ENCODE measurements at places on chromosomes 2 and 18.

- no peak for DNase-seq
- H3K27me3 ChIP-seq = no peaks in the 10 kb centered on the region
- no peak overlapping the region for H3K4me3 ChIP-seq
- H3K27ac ChIP-seq = no peak overlapping the region
- no peaks in the 10 kb centered on the region for H3K36me3 ChIP-seq
Measured at GRCh38 chr2:60064687-60065389, 488.6 kb downstream of the BCL11A start.

- no peaks in the 10 kb centered on the region for H3K27me3 ChIP-seq
- no peak for DNase-seq
- H3K4me1 ChIP-seq = no peaks in the 10 kb centered on the region
- no peaks in the 10 kb centered on the region for H3K36me3 ChIP-seq
- H3K27ac ChIP-seq = no peak overlapping the region
Measured at GRCh38 chr2:102632380-102633175, 13.2 kb downstream of the SLC9A2 start.

- no peak overlapping the region for H3K4me3 ChIP-seq
- DNase-seq = no peak
- no peaks in the 10 kb centered on the region for H3K27me3 ChIP-seq
- H3K36me3 ChIP-seq = no peaks in the 10 kb centered on the region
- H3K4me1 ChIP-seq = peaks cover 6% of the 10 kb centered on the region
- H3K27ac ChIP-seq = no peak overlapping the region
Measured at GRCh38 chr18:46910856-46911255, 6.5 kb downstream of the PIAS2 start.

- DNase-seq = peak; percentile 43
- no peak overlapping the region for H3K27ac ChIP-seq
- H3K27me3 ChIP-seq = no peaks in the 10 kb centered on the region
Measured at GRCh38 chr2:230335864-230336506, 9.0 kb downstream of the SP140L start.

GRCh38 chr2:236576087-236576486, 6.5 kb downstream of the ACKR3 start:
- H3K27ac ChIP-seq = no peak overlapping the region
- H3K4me3 ChIP-seq = no peak overlapping the region
- DNase-seq = no peak
- no peaks in the 10 kb centered on the region for H3K27me3 ChIP-seq

DNA sequence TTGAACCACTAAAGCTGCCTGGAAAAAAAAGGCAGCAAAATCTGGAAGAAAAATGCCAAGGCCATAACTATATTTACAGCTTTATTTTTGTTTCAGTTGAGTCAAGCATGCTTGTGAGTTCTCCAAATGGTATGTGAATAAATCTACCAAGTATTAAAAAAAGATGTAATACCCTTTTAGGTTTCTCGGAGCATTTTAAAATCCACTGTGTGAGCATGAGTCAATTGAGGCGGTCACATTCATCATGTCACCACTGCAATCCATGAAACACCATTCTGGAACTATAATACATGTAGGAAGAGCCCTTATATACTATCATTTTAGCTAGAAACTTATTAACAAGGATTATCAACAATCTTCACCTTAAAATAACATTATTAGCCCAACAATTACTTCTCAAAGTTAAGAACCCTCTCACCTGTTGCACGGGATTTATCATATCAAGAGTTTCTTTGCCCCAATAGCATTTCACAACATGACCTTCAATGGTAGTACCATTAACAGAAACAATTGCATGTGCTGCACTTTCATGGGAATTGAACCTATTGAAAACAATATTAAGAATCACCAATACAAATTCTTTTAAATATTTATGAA, 24.2 kb upstream of the C2orf42 start:
- H3K36me3 ChIP-seq = peaks cover 31% of the 10 kb centered on the region
- no peaks in the 10 kb centered on the region for H3K4me1 ChIP-seq
- no peak for DNase-seq
- no peaks in the 10 kb centered on the region for H3K27me3 ChIP-seq
